WTC11 (cell line): ENCODE measurements at places on chromosomes 12 and 14. TPM values are rescaled to one million over a fixed set of nuclear protein-coding genes. Genes with fewer than 3 reads are reported as not detected.

DNA sequence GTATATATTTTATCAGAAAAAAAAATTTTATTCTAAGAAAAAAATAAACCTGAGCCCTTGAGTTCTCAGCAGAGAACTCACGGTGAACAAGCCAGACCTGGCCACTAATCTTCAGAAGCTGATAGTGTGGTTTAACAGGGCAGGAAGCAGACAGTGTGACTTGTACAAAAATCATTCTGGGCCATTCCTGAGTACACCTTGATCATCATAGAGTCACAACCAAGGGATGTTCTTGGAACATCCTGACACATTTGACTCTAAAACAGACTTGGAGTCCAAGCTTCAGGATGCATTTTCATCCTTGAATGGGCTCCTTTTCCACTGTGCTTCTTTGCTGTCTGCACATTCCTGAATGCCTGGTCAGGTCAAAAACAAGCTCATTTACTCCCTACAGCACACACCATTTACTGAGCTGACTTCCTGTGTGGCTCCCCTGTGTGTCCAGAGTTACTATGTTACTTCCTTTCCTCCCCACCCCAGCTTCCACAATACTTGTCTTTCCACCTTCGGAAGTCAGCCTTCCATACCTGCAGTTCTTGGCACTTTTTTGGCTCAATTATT lies 112.0 kb downstream of the ANO6 start:
- DNase-seq = no peak

GRCh38 chr12:50249464-50250182 lies 33.7 kb downstream of the LIMA1 start:
- no peak for DNase-seq

GRCh38 chr12:4278329-4279197 lies 5.0 kb downstream of the CCND2 start:
- no peak for DNase-seq

GRCh38 chr14:26593357-26593756 lies 4.5 kb downstream of the NOVA1 start:
- DNase-seq = no peak

- no peak for DNase-seq
Measured at GRCh38 chr12:102910137-102910536, 6.9 kb downstream of the PAH start.

Gene SYT10
- 0.78 to 1.7 TPM (median 1.4 TPM) in 3 replicates for total RNA-seq

- DNase-seq = no peak
Measured at GRCh38 chr12:49794021-49794420, 34.2 kb downstream of the NCKAP5L start.

DNA sequence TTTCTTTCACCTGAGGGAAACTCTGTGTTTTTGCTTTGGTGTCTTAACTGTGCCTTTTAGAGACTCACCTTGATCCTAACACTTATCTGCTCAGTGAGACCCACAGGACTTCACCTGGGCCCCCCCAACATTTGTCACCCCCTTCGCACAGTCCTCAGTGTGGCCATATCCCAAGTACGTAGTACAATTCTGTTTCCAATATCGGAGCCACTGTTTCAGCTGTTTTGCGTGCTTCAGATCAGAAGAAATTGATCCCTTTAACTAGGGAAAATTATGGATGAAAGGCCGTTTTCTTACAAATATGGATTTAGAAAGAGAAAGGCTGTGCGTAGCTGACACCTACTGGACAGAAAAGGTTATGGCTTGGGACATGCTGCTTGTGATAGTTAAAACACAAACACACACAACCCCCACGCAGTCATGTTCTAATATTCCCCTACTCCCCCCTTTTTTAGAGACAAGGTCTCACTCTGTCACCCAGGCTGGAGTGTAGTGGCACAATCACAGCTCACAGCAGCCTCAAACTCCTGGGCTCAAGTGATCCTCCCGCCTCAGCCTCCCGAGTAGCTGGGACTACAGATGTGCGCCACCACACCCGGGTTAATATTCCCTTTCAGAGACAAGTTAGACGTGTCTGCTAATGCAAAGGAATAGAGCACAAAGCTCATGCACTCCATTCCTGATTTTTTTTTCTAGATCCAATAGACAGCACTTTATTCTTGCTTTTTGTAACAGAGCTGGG lies 3.6 kb upstream of the SLC7A8 start:
- DNase-seq = no peak

- DNase-seq = no peak
Measured at GRCh38 chr14:94701861-94702370, 68.0 kb downstream of the GSC start.

DNA sequence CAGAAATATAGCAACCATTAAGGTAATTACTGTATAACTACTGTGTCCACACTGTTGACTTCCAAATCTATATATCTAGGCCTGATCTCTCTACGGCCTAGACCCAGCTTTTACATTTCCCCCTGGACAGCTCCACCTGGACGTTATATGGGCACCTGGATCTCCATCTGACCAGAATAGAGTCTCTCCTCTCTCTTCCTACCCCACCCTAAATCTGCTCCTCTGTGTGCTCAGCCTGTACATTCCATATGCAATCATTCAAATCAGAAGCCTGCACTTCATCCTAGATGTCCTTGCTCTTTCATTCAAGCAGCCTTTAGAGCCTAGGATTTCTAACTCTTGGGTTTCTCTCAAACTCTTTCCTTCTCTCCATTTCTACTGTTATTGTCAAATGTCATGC lies 255.0 kb downstream of the PAX9 start:
- no peak for DNase-seq

DNA sequence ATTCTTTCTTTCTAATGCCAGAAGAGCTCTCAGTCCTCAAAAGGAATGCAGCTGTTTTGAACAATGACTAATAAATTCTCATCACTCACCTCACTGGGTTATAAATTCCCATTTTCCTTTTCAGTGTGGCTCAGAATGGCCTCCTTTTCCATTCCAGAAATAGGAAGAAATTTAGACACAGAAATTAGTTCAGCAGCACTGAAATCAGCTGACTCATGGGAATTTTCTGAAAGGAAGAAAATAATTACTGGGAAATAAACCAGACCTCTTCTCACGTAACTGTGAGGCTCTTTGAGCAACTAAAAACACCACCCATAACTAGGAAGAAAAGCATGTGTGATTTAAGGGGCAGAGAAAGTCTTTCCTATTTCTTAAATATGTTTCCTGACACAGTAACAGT lies 23.8 kb downstream of the CD163 start:
- DNase-seq = no peak

Gene CLEC2B
- 0.20 TPM in 1 of 3 replicates, not detected in the others for total RNA-seq

GRCh38 chr14:33704481-33704880 lies 246.4 kb downstream of the EGLN3 start:
- DNase-seq = no peak

Gene LHX5
- 1.5 to 3.0 TPM (median 1.6 TPM) in 3 replicates for total RNA-seq

DNA sequence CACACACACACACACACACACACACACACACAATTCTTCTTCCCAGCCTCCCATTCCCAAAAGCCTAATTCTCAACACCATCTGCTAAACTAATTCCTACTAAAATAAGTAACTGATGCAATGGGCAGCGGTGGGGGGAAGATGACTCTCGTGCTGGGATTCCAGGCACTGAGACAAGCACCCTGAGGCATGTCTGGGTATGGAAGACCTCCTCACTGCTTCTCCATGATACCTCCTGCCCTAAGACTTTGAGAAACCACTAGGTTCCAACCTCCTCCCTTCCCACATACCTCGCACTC lies 789 bp upstream of the VWF start:
- no peak for DNase-seq

Gene KCNK13
- 0.14 to 0.27 TPM (median 0.17 TPM) in 3 replicates for total RNA-seq

Gene ANKRD33
- 1.7 to 2.3 TPM (median 2.0 TPM) in 3 replicates for total RNA-seq

Gene FGD6
- total RNA-seq = 24.2 to 28.2 TPM (median 24.4 TPM) in 3 replicates

DNA sequence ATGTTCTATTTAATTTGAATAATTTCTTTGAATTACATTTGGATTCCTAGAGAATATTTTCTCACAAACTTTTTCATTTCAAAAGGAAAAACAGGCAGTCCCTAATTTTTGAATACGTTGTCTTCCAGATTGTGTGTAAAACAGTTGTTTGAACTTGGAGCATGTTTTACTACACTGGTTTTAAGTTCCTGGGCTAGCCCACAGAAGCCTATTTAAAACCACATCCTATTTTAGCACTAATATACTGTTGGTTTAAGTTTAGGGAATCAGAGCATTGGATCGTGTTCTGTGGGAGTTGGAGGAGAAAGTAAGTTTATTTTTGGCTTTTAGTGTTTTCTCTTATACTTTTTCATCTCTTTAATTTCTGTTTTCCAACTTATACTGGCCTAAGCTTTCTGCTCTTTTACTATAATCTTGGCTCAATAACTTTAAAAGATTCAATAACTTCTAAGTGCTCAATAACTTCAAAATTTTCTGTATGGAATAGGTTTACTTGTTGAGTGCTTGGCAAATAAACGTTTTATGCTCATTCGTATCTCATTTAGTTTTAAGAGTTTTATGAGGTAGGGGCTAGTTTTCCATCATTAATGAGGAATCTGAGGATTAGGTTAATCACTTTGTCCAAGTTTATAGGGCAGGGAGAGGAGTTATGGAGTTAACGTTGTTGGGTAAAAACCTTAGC lies 14.9 kb downstream of the LEMD3 start:
- DNase-seq = no peak

Gene CAPZA3
- not detected in 3 replicates for total RNA-seq

- DNase-seq = no peak
Measured at GRCh38 chr12:46222636-46223035, 46.2 kb downstream of the SLC38A1 start.

GRCh38 chr12:94872007-94872653 lies 131.4 kb downstream of the NDUFA12 start:
- no peak for DNase-seq

Gene PTPRB
- 2.9 to 3.3 TPM (median 3.1 TPM) in 3 replicates for total RNA-seq

Gene PRH2
- total RNA-seq = 0.52 TPM in 1 of 3 replicates, not detected in the others

- DNase-seq = no peak
Measured at GRCh38 chr12:118175823-118176447, 40.0 kb downstream of the PEBP1 start.

GRCh38 chr14:23785208-23785607 lies 149.0 kb downstream of the DHRS2 start:
- no peak for DNase-seq

Gene TTC8
- 13.8 to 15.5 TPM (median 14.8 TPM) in 3 replicates for total RNA-seq

- no peak for DNase-seq
Measured at GRCh38 chr14:31410048-31410650, 10.2 kb downstream of the HEATR5A start.

DNA sequence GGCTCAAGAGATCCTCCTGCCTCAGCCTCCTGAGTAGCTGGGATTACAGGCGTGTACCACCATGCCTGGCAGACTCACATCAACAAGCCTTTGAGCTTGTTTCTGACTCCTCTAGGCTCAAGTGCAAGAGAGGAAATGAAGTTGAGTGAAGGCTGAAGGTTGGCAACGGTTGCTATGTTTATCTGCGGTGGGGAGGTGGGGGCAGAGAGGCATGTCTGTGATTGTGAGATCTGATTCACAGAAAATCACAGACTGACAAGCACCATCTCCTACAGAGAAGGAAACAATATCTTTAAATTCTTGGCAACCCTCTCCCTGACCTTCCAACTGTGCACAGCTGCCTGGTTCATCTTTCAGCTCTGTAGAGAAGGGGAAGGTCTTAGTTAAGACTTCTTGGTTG lies 22.1 kb upstream of the NINJ2 start:
- DNase-seq = no peak
